ENCODE measurements at places on chromosomes 7 and 10.

GRCh38 chr10:23275355-23275754, 69.2 kb downstream of the C10orf67 start:
- DNase-seq, result no peak

- peak; percentile 92 for DNase-seq
These were observed 85.3 kb upstream of the CCDC6 start for GRCh38 chr10:59991661-59992060.

DNA sequence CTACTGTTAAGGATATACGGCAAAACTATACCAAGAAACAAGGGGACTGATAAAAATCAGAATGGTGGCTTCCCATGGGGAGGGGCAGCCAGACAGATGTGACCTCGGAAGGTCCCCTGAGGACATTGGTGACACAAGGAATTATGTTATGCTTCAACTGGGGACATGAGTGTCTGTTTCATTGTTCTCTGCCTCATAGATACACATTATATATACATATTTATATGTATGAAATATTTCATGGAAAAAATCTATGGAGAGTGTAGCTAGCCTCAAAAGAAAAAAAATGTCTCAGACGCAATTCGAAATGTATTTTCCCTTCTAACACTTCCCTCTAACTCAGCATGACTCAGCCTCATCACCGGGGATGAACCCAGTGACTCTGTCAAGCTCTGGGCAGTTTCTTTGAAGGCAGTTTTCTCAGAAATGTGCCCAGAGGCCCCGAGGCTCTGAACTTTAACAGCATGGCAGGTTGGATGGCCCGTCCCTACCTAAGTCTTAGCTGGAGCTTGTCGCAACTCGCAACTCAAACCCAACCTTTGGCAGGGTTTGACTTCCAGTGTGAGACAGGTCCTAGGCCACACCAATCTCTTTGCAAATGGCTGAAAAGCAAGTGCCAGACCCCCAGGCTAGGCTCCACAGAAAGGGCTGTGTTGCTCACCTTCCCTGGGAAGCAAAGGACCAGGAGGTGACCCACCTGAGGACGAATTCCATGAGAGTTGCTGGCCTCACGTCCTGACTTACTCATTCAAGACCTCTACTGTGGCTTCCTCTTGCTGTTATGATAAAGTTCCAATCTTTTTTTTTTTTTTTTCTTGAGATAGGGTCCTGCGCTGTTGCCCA, 86.9 kb downstream of the CARD11 start:
- DNase-seq, result no peak

- no peak for DNase-seq
These were observed 3.9 kb upstream of the GPRIN2 start for GRCh38 chr10:46560381-46560780.

GRCh38 chr7:65974191-65974801, 7.7 kb downstream of the GUSB start:
- no peak for DNase-seq

Measured in LoVo (cell line).